ENCODE measurements at places on chromosomes 6 and 20.

- no peak for DNase-seq
These were observed 126.9 kb upstream of the QKI start for GRCh38 chr6:163287626-163288025.

- DNase-seq: no peak
These were observed 43.2 kb downstream of the SESN1 start for GRCh38 chr6:109051301-109052017.

DNA sequence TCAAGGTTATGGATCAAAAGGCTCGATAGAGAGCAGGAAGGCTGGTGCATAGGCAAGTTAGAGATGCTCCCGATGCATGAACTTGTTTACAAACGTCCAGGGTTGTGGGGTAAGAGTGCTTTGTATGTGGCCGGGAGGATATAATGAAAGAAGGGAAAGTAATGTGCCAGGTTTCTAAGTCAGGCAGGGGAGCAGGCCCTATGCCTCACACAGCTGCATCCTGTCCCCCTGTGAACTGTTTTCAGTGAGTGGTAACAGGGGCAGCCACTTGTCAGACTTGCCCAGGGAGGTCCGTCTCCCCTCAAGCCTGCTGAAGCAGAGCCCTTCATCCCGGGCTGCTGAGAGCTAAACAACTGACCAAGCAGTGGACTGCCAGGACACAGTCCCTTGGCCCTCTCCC is 19.4 kb downstream of the KCNK5 start:
- DNase-seq: no peak

DNA sequence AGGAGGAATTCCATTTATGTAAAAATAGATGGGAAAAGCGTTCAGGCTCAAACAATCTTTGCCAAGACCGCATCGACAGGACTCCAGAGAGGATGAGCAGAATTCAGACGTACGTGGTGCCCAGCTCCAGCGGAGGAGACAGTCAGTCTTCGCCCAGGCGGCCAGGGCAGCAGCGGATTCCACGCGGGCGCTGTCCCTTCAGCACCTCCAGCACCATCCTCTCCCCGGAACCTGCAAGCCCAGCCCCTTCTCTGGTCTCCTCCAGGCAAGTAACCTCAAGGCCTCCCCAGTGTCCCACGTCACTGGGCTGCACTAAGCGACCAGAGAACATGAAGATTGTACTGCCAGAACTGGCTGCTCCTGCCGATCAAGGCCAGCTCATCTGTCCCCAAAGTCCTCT is 2.8 kb upstream of the KCNQ2 start:
- no peak for DNase-seq

GRCh38 chr6:148635070-148635743 is 111.6 kb upstream of the UST start:
- no peak for DNase-seq

GRCh38 chr6:143441680-143442545 is 8.6 kb downstream of the ADAT2 start:
- no peak for DNase-seq

Measured in cortex of kidney (tissue), 1 donor.